Glutamatergic neuron (in vitro differentiated cells): ENCODE measurements at places on chromosomes 4 and X. TPM values are rescaled to one million over a fixed set of nuclear protein-coding genes. Genes with fewer than 3 reads are reported as not detected.

- no peak for DNase-seq
- H3K27me3 ChIP-seq = no peaks in the 10 kb centered on the region
- H3K27ac ChIP-seq = no peak overlapping the region
- H3K4me1 ChIP-seq = peaks cover 2% of the 10 kb centered on the region
- H3K4me3 ChIP-seq = no peak overlapping the region
These were observed 15.5 kb downstream of the NUDT6 start for GRCh38 chr4:122906859-122907305.

DNA sequence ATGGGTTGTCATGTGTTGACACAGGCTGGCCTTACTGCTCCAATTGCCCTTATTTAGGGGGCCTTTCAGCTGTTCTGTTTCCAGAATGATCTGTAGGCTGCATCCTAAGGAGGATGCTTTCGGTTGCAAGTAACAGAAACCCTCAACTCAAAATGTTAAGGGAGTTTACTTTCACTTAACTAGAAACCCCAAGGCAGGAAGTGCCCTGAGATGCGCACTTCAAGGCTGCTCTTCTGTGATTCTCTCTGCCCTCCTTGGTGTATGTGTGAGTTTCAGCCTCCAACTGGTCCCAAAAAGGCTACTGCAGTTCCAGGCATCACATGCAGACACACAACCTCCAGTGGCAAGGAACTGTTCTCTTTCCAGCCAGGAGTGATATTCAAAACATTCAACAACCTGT, 97.3 kb upstream of the ATP6AP2 start:
- DNase-seq = no peak
- H3K36me3 ChIP-seq = no peaks in the 10 kb centered on the region
- H3K27me3 ChIP-seq = no peaks in the 10 kb centered on the region
- no peak overlapping the region for H3K27ac ChIP-seq
- no peak overlapping the region for H3K4me3 ChIP-seq

DNA sequence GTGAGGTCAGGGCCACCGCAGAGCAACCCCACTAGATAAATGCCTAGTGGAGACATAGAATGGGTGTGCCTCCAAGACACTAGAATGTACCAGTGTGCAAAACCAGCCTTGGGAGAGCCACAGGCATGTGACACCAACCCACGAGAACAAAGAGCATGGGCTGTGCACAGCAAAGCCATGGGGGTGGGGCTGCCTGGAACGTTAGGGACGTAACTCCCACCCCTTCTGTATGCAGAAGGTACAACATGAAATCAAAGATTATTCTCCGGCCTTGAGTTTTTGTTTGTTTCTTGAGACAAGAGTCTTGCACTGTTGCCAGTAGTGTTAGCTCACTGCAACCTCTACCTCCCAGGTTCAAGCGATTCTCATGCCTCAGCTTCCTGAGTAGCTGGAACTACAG, 99.5 kb downstream of the MID1IP1 start:
- no peak overlapping the region for H3K27ac ChIP-seq
- DNase-seq = no peak
- H3K4me1 ChIP-seq = no peaks in the 10 kb centered on the region
- no peaks in the 10 kb centered on the region for H3K36me3 ChIP-seq
- no peak overlapping the region for H3K4me3 ChIP-seq

GRCh38 chrX:132181364-132181763, 37.9 kb downstream of the RAP2C start:
- no peak overlapping the region for H3K4me3 ChIP-seq
- no peaks in the 10 kb centered on the region for H3K36me3 ChIP-seq
- no peaks in the 10 kb centered on the region for H3K27me3 ChIP-seq

DNA sequence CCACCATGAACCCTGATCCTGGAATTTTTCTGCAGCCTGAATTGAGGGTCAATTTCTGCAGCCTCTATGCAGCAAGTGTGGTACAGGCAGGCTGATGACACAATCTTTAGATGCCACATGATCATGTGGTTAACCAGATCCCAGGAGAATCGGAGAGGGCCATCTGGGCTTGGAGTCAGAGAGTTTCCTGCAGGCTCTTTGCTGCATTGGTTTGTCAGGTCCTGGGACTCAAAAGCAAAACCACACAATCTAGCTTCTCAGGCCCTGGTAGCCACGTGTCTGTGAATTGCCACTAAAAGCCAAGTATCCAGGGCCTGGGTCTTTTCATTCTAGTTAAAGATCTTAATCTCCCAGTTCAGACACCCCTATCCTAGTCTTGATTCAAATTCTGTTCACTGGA, 464.5 kb downstream of the BCOR start:
- peak; percentile 49 for DNase-seq
- peak overlapping the region; percentile 92 for H3K27ac ChIP-seq
- no peaks in the 10 kb centered on the region for H3K27me3 ChIP-seq
- peaks cover 7% of the 10 kb centered on the region for H3K4me1 ChIP-seq

- H3K4me3 ChIP-seq = no peak overlapping the region
- no peak for DNase-seq
- H3K27me3 ChIP-seq = no peaks in the 10 kb centered on the region
- H3K36me3 ChIP-seq = no peaks in the 10 kb centered on the region
These were observed 25.5 kb downstream of the CHST7 start for GRCh38 chrX:46599051-46599560.

GRCh38 chr4:15434091-15434490, 6.3 kb downstream of the C1QTNF7 start:
- no peaks in the 10 kb centered on the region for H3K36me3 ChIP-seq
- no peak overlapping the region for H3K4me3 ChIP-seq
- no peaks in the 10 kb centered on the region for H3K27me3 ChIP-seq
- DNase-seq = no peak
- no peak overlapping the region for H3K27ac ChIP-seq

GRCh38 chr4:41172786-41173185, 41.6 kb downstream of the APBB2 start:
- H3K4me1 ChIP-seq = peaks cover 24% of the 10 kb centered on the region
- H3K36me3 ChIP-seq = no peaks in the 10 kb centered on the region
- no peak for DNase-seq
- H3K27me3 ChIP-seq = no peaks in the 10 kb centered on the region
- H3K27ac ChIP-seq = no peak overlapping the region

TACC3 gene
- total RNA-seq = 23.0 TPM

CLDN2 gene
- not detected for total RNA-seq

MAGEA2B gene
- total RNA-seq = 10.6 TPM

CT45A2 gene
- total RNA-seq = not detected

RAB39B gene
- 20.9 TPM for total RNA-seq
